Astrocyte (in vitro differentiated cells and primary cell): ENCODE measurements at places on chromosomes 2 and 18. TPM values are rescaled to one million over a fixed set of nuclear protein-coding genes. Genes with fewer than 3 reads are reported as not detected.
A peak's percentile ranks its signal among the peaks of the same experiment; 100 is the strongest.

LIPG gene
- 11.0 and 18.3 TPM in 2 replicates for total RNA-seq

SPR gene
- total RNA-seq = 23.6 TPM in 2 replicates

CCDC68 gene
- total RNA-seq = 2.2 and 2.4 TPM in 2 replicates

LCT gene
- total RNA-seq = not detected in 2 replicates

MATN3 gene
- 11.4 and 13.3 TPM in 2 replicates for total RNA-seq

CDH19 gene
- not detected in 2 replicates for total RNA-seq

GRCh38 chr2:21379140-21379539 is 255.4 kb downstream of the TDRD15 start:
- no peaks in the 10 kb centered on the region for H3K4me1 ChIP-seq
- no peak overlapping the region for H3K27ac ChIP-seq

GRCh38 chr2:206083602-206084438 is 2.2 kb downstream of the INO80D start:
- H3K4me1 ChIP-seq = peaks cover 8% of the 10 kb centered on the region
- H3K4me3 ChIP-seq = peak overlapping the region; percentile 98

- DNase-seq = no peak
- H3K4me3 ChIP-seq = no peak overlapping the region
- H3K27me3 ChIP-seq = no peaks in the 10 kb centered on the region
- no peak overlapping the region for H3K27ac ChIP-seq
- no peaks in the 10 kb centered on the region for H3K36me3 ChIP-seq
Observed at GRCh38 chr2:137223722-137224121, 458.4 kb downstream of the THSD7B start.

- H3K4me3 ChIP-seq = no peak overlapping the region
- H3K27me3 ChIP-seq = no peaks in the 10 kb centered on the region
- DNase-seq = no peak
- H3K27ac ChIP-seq = no peak overlapping the region
Observed at GRCh38 chr2:216508229-216508628, 9.6 kb downstream of the RPL37A start.

DNA sequence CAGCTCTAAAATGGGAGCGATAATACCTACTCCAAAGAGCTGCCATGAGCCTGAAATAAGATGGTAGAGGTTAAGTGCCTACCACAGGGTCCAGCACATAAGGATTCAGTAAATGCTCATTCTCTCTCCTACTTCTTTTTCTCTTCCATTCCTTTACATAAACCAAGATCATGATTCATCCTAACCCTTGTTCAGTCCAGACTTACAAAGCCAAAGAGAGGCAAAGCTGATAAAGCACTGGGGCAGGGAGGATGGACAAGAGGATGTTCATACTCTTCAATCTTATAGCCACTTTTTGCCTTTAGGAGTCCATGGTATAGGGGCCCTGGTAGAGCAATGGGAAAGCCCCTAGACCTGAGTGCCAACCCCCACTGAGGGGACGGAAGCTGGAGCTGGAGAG is 75.6 kb upstream of the PKDCC start:
- peaks cover 6% of the 10 kb centered on the region for H3K4me1 ChIP-seq
- no peaks in the 10 kb centered on the region for H3K36me3 ChIP-seq
- H3K4me3 ChIP-seq = no peak overlapping the region
- no peak overlapping the region for H3K27ac ChIP-seq

- H3K27ac ChIP-seq = no peak overlapping the region
- peaks cover 7% of the 10 kb centered on the region for H3K27me3 ChIP-seq
- DNase-seq = no peak
- no peaks in the 10 kb centered on the region for H3K36me3 ChIP-seq
Observed at GRCh38 chr2:96508521-96509113, 3.5 kb upstream of the NEURL3 start.

DNA sequence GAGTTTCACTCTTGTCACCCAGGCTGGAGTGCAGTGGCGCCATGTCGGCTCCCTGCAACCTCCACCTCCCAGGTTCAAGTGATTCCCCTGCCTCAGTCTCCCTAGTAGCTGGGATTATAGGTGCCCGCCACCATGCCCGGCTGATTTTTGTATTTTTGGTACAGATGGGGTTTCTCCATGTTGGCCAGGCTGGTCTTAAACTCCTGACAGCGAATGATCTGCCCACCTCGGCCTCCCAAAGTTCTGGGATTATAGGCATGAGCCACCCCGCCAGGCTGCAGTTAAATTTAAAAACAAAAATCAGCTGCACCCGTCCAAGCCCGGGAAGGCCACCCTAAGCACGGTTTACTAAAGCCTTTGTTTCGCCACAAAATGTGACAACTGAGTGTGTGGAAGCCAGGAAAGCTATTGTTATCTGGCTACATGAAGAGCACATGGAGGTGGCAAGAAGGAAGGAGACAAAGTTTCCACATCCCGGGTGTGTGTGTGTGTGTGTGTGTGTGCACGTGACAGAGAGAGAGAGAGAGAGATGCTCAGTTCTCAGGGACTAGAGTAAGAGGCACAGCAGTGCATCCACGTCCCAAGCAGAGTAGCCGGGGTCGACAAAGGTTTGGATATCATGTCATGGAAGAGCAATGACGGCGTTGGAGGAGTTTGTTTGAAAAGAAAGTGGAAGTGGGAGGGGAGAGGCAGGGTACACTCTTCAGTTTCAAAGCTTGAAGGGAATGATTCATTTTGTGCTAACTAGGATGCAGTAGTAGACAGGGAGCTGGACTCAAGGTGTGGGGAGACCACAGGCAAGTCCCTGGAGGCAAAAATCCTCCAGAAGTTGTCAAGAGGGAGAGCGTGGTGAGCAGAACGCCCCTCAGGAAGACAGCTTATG is 20.1 kb downstream of the INPP5D start:
- no peak overlapping the region for H3K4me3 ChIP-seq
- H3K4me1 ChIP-seq = no peaks in the 10 kb centered on the region
- no peak overlapping the region for H3K27ac ChIP-seq

- no peak overlapping the region for H3K4me3 ChIP-seq
- H3K36me3 ChIP-seq = no peaks in the 10 kb centered on the region
- DNase-seq = no peak
Observed at GRCh38 chr2:100592226-100592625, 29.4 kb downstream of the PDCL3 start.

DNA sequence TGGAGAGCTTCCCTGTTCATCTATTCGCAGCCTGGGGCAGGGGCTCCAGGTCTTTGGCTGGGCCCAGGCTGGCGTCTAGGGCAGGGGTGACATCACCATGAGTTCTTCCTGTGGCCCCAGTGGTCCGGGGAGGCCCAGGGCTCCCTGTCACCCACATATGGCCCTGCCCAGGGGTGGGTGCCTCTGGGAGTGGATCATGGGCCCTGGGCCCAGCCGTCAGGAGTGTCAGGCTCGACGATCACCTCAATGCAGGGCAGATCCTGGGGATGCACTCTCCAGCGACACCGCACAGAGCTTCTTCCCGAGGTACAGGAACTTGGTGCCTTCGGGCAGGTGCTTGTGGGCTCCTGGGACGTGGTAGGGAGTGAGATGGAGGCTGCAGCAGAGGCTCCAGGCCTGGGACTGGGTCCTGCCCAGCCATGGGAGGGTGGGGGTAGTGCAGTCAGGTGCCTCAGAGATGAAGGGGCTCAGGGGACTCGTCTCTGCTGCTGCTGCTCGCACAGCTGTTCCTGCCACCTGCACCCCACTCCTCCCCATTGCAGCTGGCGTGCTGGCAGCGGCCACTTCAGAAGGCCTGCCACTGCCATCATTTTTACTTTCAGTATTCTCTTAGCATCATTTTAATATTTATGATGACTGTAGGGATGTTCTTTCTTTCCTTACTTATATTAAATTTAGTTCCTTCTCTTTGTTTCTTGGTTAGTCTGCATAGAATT is 196.0 kb upstream of the VRK2 start:
- H3K4me1 ChIP-seq = no peaks in the 10 kb centered on the region
- H3K36me3 ChIP-seq = no peaks in the 10 kb centered on the region
- no peaks in the 10 kb centered on the region for H3K27me3 ChIP-seq
- no peak for DNase-seq

DNA sequence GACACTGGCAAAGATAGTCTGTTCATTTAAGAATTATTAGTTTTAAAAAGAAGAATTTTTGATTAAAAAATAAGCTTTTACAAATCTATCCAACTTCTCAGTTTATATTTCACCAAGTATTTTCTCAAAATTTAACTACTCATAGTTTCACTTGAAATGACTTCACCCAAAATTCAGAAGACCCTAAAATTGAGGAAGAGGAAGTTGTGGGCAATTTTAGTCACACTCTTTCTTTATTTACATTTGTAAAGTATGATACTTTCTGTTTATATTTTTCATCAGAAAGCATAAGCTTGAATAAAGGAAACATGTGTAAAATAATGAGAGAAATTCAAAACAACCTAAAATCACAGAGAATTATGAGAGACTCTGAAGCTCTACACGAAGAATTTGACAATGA is 278.8 kb upstream of the MEIS1 start:
- no peak overlapping the region for H3K27ac ChIP-seq
- no peak overlapping the region for H3K4me3 ChIP-seq
- DNase-seq = no peak
- no peaks in the 10 kb centered on the region for H3K36me3 ChIP-seq
- no peaks in the 10 kb centered on the region for H3K4me1 ChIP-seq
- no peaks in the 10 kb centered on the region for H3K27me3 ChIP-seq

DNA sequence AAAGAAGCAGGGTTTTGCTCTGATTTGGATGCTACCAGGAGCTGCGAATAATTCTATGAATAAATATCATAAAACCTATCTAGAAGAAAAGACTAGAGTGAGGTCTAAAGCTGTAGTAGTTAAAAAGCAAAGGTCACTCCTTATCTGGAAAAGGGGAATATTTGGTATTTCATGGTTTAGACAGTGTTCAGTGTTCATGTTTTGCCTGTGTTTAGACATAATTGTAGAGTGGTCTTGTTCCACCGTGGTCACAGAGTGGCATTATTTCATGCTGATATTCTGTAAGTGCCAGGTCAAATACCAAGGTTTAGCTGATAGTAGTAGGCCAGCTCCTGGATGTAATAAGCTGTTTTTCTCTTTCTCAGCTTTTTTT is 10.8 kb downstream of the SPAST start:
- H3K36me3 ChIP-seq = no peaks in the 10 kb centered on the region
- no peak for DNase-seq
- no peak overlapping the region for H3K4me3 ChIP-seq
- no peak overlapping the region for H3K27ac ChIP-seq
- H3K4me1 ChIP-seq = no peaks in the 10 kb centered on the region

DNA sequence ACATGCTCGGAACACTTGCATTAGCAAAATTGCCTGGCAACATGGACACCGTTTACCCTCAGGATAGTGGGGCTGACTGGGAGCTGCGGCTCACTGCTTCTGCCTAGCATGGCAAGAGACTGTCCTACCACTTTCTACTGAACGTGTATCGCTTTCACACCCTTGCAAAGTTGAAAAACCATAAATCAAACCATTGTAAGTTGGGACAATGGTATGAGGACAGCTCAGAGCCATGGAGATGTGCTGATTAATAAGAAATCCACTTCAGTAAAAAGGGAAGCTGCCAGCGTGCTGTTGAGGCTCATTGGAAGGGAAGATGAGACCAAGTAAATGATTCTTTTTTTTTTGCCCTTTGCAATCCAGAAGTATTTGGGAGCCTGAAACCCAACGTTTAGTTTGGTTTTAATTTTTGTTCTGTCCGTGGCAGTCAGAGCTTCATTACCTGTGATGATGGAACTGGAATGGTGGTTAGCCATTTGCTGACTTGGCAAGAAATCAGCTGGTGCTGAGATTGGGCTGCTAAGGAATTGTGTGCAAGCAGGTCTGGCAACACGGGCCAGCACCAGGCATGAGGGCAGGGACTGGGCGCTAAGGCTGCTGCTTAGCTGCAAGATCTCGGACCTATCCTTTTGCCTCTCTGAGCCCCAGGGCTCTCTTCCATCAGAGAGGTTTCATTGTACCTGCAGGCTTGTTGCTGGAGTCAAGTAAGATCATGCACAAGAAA is 75.5 kb upstream of the HS6ST1 start:
- DNase-seq = no peak
- no peak overlapping the region for H3K4me3 ChIP-seq
- peaks cover 4% of the 10 kb centered on the region for H3K4me1 ChIP-seq
- H3K36me3 ChIP-seq = no peaks in the 10 kb centered on the region
- no peaks in the 10 kb centered on the region for H3K27me3 ChIP-seq

GRCh38 chr2:69745035-69745434 is 3.1 kb downstream of the ANXA4 start:
- H3K4me1 ChIP-seq = peaks cover 4% of the 10 kb centered on the region
- no peaks in the 10 kb centered on the region for H3K36me3 ChIP-seq
- DNase-seq = no peak
- no peak overlapping the region for H3K4me3 ChIP-seq
- H3K27ac ChIP-seq = no peak overlapping the region
- no peaks in the 10 kb centered on the region for H3K27me3 ChIP-seq

DNA sequence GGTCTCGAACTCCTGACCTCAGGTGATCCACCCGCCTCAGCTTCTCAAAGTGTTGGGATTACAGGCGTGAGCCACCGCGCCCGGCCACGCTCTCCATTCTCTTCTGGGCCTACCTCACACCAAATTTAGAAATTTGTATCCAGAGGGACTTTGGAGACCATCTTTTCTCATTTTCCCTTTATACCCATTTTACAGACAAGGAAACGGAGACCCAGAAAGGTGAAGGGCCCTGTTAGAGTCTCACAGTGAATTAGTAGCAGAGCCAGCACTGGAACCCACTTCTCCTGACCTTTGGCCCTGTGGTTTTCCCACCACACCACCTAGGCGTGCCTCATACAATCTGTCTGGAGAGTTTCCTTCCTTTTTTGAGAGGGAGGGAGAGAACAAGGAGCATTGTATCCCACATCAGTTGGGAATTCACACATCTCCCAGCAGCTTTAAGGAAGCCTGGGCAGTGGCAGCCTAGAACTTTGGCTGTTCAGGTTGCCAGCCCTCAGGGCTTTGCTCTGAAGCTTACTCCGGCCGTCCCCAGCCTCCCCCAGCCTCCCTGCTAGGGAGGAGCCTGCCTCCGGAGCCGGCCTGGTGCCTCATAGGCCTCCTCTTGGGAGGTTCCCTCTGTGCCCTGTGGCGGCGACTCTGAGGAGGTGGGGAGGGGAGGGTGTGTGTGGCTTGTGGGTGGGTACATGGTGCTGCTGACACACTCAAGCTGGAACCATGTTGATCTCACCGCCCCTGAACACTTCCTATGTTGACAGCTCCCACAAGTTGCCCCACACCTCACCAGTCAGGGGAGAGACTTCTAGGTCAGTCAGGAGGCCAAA is 13.8 kb downstream of the FOSL2 start:
- H3K4me1 ChIP-seq = peaks cover 54% of the 10 kb centered on the region
- H3K27me3 ChIP-seq = no peaks in the 10 kb centered on the region
- H3K36me3 ChIP-seq = peaks cover 58% of the 10 kb centered on the region
- DNase-seq = peak; percentile 69
- peak overlapping the region; percentile 96 for H3K27ac ChIP-seq

DNA sequence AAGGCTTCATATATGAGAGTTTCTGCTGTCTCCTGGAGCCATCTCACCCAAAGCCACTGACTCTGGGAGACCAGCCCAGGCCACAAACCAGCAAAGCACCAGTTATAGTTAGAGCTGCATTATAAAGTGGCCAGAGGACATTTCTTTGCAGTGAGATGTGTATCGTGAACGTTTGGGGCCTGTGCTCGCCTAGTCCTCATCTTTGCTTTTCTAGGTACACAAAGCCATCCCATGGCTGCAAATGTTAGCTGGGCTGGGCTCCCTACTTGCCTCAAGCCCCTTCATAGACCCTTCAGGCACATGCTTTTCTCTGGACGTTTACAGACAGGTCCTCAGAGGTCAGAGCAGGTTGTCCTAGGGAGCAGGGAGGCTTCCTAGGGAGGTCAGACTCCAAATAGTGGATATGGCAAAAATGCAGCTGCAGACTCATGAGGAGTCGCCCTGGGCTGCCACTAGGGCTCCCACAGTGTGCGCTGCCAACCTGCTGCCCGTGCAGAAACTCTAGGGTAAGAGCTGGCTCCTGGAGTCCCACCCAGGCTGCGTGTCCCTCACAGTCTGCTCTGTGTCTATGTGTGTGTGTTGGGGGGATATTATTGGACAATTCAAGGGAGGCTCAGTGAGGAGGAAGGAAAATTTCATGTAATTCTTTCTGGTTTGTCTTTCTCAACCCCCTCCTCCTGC is 141.0 kb downstream of the RPIA start:
- H3K36me3 ChIP-seq = no peaks in the 10 kb centered on the region
- H3K27me3 ChIP-seq = no peaks in the 10 kb centered on the region
- no peaks in the 10 kb centered on the region for H3K4me1 ChIP-seq
- H3K4me3 ChIP-seq = no peak overlapping the region
- no peak for DNase-seq
